ENCODE measurements at places on chromosomes 4 and X. TPM values are rescaled to one million over a fixed set of nuclear protein-coding genes. Genes with fewer than 3 reads are reported as not detected.

Gene SMR3B
- not detected for polyA plus RNA-seq

Gene CXorf65
- not detected for polyA plus RNA-seq

Gene IL13RA1
- polyA plus RNA-seq = 75.5 TPM

Gene MSX1
- 0.91 TPM for polyA plus RNA-seq

Measured in left renal pelvis (tissue), 4 donors.